NCI-H2081 treated with DMSO at 0.1 percent for 48 hours (cell line): ENCODE measurements at places on chromosomes 6 and 20.

- DNase-seq = no peak
Observed at GRCh38 chr20:7926767-7927166, 13.5 kb downstream of the HAO1 start.

GRCh38 chr6:39203436-39204159 lies 25.7 kb downstream of the KCNK5 start:
- DNase-seq = no peak

- no peak for DNase-seq
Observed at GRCh38 chr6:105733556-105734162, 330.8 kb upstream of the PREP start.

GRCh38 chr6:50843842-50844241 lies 25.2 kb downstream of the TFAP2B start:
- DNase-seq = no peak

DNA sequence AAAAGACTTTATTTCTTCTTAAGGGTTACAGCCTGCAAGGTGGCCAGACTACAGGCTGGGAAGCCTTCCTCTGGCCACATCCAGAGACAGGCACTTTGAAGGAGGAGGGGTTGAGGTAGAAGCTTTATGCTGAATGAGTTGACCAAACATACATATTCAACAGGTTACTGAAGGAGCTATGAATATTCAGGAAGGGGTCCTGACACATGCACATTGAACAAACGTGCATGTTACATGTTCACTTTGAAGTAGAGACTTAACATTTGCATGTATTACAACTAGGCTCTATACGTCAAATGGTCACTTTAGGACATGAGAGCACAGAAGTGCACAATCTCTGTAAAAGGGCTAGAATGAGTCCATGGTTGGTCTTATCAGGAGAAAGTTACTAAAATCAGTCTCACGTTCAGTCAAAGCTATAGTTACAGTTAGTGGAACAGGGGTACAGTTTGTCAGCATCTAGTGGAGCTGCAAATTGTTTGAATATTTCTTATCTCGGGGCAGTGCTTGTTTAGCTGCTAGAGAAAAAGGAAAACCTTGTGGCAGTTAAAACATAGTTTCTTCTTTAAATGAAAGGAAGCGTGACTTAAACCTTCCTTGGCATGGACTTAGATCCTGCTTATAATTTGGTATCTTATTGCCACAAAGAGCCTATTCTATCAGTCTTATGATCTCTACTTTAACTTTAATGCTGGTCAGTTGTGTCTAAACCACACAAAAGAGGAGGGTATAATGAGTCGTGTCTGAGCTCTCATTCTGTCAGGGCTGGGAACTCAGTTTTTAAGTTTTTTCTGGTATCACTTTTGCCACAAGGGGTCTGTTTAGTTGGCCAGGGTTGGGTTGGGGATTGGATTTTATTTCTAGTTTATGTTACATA lies 4.6 kb upstream of the ZSCAN9 start:
- DNase-seq = no peak

GRCh38 chr6:132866762-132867449 lies 52.5 kb downstream of the RPS12 start:
- DNase-seq = no peak

GRCh38 chr6:37936906-37937305 lies 117.4 kb downstream of the ZFAND3 start:
- DNase-seq = no peak

- no peak for DNase-seq
Observed at GRCh38 chr6:105560611-105561066, 157.8 kb upstream of the PREP start.

DNA sequence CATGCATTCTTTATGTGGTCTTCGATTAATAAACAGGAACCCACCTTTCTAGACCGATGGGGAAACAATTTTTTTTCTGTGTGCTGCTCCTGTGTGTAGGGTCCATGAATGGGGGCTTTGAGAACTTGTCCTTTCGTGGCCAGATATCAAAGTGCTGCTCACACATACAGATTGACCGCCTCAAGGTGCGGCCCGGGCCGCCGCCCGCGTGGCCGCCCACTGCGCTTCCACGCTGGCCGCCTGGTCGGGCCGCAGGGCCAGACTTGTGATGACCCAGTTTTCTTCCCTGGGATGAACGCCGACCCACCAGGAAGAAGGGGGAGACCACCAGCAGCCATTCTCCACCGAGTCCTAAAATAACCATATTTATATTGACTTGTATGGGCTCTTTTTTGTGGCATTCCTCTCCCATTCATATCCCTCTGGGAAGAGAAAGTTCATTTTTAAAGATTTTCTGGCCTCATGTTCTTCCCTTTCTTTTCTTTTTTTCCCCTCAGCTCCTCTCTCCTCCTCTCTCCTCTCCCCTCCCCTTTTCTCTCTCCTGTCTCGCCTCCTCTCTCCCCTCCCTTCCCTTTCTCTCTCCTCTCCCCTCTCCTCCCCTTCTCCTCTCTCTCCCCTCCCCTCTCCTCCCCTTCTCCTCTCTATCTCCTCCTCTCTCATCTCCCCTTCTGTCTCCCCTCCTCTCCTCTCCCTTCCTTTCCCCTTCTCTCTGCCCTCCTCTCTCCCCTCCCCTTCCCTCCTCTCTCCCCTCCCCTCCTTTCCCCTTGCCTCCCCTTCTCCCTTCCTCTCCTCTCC lies 264.8 kb upstream of the SUPT3H start:
- DNase-seq = no peak

- DNase-seq = no peak
Observed at GRCh38 chr20:43946659-43947315, 32.1 kb downstream of the TOX2 start.

DNA sequence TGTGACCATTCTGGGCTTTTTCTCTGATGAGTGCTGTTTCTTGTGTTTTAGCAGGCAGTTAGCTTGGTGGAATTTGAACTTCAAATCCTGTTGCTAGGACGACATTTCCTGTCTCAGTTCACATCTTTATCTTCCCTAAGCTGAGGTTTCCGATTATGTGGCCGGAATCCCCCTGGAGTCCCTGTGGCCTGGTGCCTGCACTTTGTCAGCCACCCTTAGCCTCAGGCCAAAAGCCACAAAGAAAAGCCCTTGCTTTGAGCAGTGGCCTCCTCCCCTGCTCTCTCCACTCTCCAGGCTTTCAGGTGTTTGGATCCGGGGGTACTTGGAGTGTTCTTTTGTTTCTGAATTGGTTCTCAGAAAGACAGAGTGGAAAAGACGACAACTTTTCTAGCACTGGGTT lies 59.9 kb upstream of the PMEPA1 start:
- no peak for DNase-seq

DNA sequence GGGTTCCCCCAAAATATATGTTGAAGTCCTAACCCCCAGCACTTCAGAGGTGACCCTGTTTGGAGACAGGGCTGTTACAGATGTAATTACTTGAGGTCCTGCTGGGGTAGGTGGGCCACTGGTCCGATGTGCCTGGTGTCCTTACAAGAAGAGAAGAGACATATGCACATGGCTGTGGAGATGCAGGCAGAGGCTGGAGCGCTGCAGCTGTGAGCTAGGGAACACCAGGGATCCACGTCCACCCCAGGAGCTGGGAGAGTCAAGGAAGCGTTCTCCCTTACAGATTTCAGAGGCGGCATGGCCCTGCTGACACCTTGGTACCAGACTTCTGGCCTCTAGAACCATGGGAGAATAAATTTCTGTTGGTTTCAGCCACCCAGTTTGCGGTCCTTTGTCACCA lies 11.7 kb upstream of the SLC22A2 start:
- no peak for DNase-seq

GRCh38 chr6:114334237-114334636 lies 8.6 kb downstream of the HS3ST5 start:
- no peak for DNase-seq

DNA sequence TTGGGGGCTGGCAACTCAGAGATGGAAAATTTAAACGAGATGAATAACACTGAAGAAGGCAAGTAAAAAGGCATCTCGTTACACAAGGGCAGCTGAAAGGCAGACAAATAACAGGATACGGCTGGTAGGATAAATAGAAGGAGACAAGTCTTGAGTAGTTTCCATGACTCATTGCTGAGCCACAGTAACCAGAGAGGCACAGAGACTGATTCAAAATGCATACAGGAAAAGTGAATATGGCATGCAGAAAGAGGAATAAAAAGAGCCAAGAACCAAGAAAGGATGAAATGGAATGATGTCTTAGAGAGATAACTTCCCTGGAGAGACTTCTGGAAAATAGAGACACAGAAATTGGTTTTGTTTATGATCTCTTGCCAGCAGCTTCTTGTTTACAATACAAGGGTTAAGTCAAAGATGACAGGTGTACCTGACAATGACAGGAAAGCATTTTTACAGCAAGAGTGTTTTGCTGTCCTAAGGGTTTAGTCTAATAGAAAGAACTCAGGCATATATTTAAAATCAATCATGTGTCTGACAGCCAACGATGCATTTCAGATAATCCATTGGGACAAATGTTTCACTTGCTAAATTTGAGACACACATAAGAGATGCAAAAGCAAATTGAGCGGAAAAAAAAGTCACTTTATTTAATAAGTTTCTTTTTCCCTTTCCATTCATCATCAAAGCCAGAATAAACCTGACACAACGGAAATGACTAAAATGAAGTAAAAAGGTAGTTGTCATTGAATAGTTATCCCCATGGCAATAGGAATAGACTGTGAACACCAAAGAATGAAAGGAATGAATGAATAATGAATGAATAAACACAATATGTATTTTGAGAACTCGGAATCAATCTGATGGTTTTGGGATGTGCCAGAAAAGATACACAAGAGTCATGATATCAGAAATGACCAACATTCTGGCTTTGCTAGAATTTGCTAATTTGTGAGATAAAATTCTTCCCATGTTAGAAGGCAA lies 68.0 kb upstream of the KCNQ5 start:
- no peak for DNase-seq

- DNase-seq = no peak
Observed at GRCh38 chr20:24871480-24872213, 77.4 kb upstream of the CST7 start.

DNA sequence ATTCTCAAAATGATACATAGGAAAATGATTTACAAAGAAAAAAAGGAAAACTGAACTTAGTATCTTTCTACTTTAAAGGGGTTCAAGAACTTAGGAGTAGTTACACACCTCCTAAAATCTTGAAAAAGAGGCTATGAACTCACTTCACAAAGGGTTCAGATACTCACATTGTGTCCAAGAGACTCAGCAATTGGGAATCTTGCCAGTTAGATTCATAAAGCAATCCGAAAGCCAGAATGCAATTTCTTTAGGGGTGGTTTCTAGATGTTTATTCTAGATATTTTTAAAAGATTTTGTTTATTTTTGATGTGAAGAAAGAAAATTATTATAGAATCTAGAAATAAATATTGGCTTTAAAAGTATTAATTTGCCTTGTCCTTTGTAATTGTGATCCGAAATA lies 1.7 kb upstream of the MYB start:
- no peak for DNase-seq
